ENCODE measurements at places on chromosomes 7 and 10.

GRCh38 chr10:79244841-79245504, 102.3 kb upstream of the PPIF start:
- DNase-seq = no peak

DNA sequence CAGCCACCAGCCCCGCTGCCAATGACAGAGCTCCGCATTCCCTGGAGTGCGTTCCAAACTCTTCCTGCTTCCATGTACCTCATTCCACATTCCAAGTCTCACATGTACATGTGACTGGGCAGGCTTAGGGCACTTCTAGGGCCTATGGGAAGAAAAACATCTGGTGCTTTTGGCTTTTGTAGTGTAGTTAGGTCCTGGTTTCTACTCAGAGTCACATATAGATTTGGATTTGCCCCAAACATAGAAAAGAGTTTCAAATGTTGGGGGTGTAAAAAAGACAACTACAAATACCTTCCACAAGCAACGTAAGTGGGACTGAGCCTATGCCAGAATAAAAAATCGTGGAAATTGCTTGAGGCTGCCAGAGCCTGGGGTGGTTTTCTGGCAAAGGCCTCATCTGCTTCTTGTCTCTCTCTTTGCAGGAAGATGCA, 84.1 kb downstream of the ZNF467 start:
- DNase-seq = no peak

DNA sequence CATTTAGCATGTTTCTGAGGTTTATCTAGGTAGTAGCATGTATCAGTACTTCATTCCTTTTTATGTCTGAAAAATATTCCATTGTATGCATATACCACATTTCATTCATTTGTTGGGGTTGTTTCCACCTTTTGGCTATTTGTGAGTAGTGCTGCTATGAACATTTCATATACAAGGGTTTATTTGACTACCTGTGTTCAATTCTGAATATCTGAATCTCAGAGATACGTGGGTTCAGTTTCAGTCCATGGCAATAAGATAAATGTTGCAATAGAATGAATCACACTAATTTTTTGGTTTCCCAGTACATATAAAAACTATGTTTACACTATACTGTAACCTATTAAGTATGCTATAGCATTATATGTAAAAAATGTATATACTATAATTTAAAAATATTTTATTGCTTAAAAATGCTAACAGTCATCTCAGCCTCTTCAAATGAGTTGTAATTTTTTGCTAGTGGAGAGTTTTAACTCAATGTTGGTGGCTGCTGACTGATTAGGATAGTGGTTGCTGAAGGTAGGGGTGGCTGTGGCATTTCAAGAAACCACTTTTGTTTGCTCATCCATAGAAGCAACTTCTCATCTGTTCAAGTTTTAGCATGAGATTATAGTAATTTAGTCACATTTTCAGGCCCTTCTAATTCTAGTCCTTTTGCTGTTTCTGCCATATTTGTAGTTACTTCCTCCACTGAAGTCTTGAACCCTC, 13.9 kb downstream of the PLEKHA1 start:
- DNase-seq = no peak

DNA sequence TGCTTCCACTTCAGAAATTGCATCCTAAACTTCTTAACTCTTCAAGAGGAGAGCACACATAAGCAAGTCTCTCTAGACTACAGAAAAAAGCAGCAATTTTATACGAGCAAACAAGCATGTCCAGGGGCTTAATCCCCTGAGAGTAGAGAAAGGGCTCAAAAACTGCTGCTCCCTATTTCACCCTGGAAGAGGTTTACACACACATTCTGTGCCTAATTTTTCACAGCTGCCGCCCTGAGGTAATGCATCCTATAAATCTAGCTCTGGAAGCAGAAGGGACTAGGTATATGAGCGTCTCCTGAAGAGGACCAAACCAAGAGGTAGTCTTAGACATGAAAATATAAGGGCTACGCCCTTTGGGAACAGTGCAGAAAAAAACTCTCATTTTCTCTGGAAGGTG, 73.1 kb downstream of the CRPPA start:
- no peak for DNase-seq

DNA sequence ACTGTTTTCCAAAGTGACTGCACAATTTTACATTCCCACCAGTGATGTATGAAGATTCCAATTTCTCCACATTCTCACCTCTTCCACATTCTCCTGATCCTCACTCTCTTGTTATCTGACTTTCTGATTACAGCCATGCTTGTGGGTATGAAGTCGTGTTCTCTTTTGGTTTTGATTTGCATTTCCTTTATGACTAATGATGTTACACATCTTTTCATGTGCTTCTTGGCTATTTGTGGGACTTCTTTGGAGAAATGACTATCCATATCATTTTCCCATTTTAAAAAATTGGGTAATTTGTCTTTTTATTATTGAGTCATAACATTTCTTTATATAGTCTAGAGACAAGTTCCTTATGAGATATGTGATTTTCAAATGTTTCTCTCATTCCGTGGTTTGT, 10.5 kb upstream of the GIMAP8 start:
- no peak for DNase-seq

- DNase-seq = no peak
Observed at GRCh38 chr10:75911426-75911825, 480.0 kb downstream of the LRMDA start.

DNA sequence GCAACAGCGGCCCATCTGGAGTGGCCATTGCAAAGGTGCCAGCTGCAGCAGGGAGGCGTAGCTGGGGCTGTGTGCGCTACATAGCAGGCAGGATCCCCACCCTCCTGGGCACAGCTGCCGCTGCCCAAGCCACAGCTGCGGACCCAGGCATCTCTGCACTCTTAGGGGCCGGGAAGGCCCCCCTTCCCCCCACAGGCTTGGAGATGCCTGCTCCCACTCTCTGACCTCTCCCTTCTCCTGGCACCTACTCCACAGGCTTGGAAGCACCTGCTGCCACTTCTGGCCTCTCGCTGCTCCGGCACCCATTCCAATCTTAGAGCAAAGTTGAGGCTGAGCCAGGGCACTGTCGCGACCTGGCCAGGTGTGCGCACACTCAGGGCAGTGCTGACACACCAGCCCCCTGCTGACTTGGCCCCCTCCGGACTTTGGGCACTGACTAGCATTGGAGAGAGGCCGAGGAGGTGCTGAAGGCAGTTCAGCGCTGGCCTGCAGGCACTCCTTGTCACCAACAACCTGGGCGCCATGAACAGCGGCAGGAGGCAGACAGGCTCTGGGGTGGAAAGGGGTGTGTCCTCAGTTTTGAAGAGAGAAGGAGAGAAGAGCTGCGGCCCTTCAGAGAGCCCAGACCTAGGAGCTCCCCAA, 18.4 kb downstream of the RBM48 start:
- no peak for DNase-seq

DNA sequence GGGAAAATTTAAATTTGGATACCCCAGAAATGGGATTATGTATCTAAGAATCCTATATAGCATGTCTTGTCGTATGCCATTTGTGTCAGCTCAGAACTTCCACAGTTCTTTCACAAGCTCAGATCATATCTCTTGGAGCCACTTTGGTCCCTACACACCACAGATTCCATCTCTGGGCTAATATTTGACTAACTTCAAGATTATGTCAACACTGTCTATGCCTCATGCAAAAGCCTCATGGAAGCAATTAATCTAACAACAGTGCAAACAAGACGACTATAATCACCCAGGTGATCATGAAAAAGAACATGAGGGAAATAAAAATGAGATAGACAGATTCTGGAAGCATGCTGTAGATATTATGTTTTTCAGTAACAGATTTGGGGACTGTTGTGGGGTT, 189.1 kb downstream of the LRRTM3 start:
- DNase-seq = no peak

GRCh38 chr10:66964946-66965345, 39.1 kb downstream of the LRRTM3 start:
- DNase-seq = no peak

DNA sequence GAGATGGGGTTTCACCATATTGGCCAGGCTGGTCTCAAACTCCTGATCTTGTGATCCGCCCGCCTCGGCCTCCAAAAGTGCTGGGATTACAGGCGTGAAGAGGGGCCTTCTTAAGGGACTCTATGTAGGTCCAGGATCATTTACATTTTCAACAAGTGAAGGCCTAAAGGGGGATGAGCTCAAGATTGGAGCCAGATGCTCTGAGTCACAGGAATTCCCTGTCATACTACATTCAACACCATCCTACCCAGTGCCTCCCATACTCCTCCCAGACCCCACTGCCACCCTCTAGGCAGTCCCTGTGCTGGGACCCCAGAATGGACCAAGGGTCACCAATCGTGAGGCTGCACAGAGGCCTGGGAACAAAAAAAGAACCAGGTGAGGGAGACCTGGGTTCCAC, 29.9 kb downstream of the CYTH3 start:
- DNase-seq = no peak

DNA sequence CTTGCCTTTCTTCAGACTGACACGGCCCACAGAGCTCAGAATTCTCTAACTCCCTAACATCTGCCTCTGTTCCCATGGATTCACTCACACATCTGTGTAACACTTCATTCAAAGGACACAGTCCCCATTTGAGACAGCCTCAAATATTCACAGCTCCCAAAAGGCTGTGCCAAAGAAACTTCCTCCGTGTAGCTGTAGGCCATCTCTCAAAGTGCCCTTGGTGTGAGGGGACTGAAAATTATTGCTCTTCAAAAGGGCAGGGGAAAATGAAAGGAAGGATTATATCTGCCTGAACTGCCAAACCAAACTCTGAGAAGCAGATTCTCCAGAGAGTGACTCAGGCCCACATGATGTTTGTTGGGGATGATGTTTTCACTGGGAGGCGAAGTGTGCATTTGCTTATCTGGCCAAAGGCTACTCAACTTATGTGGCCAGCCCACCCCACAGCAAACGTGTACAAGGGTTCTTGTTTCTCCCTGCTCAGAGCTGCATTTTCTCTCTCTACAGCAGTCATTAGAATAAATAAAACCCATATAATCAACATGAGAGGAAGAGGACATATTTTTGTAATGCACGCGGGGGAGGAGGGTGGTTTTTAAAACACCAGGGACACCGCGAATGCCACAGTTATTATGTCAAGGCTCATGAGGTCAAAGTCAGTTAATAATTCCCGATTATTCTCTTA, 302.4 kb upstream of the NFE2L3 start:
- no peak for DNase-seq

DNA sequence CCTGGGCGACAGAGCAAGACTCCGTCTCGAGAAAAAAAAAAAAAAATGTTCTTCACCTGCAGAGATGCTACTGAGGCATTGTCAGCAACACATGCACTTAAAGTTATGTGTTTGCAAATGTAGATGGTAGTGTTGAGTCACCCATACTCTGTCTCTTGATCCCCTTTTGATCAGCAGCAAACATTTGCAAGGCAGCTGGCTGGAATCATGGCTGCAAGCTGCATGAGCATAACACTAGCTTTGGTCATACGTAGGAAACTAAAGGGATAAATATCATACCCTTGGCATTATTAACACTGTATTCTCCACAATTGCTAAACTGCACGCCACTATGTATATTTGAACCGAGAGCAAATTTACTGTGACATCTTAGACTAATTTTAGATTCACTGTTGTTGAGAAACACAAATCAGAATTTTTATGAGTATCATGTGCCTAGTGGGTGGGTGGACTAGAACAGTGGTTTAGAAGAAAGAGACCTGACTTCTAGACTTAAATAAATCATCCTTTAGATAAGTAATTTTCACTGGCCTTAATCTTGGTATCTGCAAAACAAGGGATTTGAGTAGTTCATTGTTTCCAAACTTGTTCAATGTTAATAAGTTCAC, 229.3 kb upstream of the MEOX2 start:
- DNase-seq = no peak

GRCh38 chr10:86124734-86125133, 241.9 kb downstream of the GRID1 start:
- no peak for DNase-seq

DNA sequence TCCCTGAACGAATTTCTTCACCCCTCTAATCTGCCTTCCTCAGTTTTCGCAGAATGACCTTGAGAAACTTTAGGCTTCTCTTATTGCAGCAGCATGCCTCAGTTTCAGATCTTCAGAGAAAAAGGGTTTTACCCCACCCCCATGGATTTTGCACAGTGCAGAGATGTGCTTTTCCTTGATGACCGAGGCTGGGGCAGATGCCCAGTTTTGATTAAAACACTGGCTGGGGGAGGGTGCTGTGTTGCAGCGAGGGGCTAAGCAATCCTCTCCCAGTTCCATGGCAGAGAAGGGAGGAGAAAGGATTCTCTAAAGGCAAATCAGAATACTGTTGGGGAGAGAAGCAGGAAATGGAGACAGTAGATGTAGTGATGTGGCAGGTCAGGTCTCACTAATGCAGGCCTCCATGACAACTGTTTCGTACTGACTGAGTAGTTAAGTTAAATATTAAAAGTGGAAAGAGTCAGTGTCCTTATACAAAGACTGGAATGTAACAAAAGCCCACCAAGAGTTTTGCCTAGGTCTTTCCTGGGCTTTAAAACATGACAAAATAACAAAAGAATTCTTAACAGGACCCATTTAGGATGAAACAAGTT, 50.8 kb upstream of the PDZD8 start:
- no peak for DNase-seq

DNA sequence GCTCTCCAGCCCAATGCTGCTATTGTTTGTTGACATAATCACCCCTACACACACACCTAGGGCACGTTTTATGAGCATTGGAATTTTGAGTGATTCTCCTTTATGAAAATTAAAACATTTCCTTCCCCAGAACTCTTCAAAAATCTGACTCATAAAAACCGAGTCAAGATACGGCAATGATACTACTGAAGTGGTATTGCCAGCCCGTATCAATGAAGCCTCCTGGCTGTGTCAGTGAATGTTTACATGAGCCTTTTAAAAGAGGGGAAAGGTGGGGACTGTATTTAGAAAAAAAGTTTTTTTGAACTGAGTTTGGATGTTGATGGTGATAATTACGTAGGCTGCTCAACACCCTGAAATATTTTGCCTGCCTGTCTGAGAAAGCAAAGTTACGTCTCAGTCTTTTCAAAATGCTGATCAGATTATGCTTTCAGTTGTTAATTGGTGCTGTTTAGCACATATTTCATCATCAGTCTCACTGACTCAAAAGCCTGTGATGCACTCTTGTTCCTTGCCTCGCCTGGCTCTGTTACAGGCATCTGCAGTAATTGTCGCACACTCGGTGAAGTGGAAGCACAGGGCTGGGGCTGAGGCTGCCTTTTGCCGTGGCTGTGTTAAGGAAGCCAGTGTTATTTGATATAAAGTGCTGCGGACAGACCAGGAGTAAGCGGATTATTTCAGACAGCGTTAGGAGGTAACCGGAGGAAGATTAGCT, 157.4 kb upstream of the TCF7L2 start:
- no peak for DNase-seq

DNA sequence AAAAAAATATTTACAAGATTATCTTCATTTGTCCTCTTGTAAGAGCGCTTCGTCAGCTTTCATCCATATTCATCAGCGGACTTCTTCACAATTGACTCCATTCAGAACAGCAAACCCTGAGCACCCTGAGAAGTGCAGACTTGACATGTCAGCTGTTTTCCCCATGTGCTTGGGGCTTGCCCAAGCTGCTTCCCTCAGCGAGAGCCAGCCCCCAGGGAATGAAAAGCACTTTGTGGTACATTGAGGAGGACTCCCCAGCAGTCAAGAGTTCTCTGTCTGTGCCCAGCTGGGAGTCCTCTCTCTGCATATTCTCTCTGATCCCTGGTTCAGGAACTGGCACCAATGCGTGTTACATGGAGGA, 22.7 kb downstream of the HKDC1 start:
- no peak for DNase-seq
